ENCODE measurements at places on chromosomes 13 and 19.

- no peak for DNase-seq
Observed at GRCh38 chr13:110638814-110639806, 23.8 kb downstream of the NAXD start.

DNA sequence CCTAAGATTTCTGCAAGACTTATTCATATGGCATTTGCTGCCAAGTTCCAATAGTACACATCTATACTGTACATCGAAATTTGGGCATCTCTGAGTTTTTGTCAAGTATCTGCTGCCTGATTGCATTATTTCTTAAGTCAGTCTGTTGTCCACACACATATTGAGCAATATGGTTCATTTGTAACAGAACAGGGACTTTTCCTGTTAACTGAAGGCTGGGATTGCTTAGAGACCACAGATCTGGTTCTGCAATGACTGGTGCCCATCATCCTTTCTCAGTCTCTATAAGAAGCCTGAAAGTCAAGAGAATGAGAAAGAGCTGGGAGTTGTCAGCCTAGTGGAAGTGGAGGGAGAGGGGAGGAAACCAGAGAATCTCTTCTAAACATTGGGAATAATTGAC, 22.5 kb upstream of the MYCBP2 start:
- DNase-seq: no peak

- DNase-seq: no peak
Observed at GRCh38 chr19:34355201-34355600, 9.8 kb upstream of the GPI start.

DNA sequence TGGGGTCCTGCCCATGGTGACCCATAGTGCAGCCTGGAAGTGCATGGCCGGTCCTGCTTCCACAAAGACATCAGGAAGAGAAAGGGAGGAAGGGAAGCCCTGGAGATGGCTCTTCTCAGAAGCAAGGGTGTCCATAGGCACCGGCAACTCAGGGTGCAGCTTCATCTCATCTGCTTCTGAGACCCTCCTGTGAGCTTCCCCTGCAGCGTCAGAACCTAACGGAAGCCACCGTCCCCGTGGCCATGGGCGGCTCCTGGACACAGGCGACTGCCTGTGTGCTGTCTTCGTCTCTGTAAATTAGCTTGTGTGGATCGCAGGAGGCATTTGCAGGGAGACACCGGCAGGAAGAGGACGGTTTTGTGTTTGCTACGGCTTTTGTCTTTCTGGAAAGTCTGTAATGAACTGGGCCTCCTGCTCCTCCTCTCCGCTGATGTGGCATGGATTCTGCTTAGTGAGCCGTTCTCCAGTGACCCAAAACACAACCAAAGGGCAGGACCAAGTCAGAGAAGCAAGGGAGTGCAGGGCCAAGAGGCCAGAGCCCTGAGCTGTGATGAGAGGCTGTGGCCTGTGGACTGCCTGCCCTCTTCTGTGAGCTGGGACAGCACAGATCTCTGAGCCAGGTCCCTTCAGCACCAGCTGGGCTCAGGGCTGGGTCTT, 2.5 kb downstream of the ATP4B start:
- no peak for DNase-seq

- DNase-seq: no peak
Observed at GRCh38 chr19:48569814-48570213, 17.8 kb downstream of the SULT2B1 start.

DNA sequence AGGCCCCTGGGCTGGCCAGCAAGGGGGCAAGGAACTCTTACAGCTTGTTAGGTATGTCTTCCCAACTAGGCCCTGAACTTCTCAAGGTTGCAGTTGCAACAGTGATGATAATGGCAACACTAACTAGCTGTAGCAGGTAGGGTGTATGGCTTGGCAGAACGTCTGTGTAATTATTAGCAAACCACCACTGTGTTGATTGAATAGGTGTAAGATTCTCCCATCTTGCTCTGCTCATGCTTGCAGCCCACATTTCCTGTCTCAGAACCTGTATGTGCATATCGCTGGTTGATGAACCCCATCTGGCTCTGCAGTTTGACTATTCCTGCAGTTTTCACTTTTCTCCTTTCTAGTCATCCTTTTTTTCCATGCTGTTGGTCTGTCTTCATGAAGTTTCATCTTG, 178.8 kb downstream of the KATNAL1 start:
- no peak for DNase-seq

- no peak for DNase-seq
Observed at GRCh38 chr13:41403983-41404382, 53.4 kb upstream of the RGCC start.

DNA sequence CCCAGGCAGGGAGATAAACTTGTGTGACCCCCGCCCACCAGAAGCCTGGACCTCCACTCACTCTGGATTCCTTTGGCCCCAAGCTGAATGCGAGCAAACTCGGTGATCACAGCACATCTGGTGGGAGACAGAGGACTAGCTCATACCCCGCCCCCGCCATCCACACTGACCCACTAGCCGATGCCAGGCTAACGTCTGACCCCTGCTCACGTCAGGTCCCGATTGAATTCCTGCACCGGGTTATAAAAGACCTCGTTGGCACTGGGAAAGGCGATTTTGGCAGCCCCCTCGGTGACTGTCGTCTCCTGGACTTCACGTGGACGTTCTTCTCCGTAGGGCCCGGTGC, 631 bp downstream of the TRMT1 start:
- DNase-seq: no peak

GRCh38 chr19:27824108-27824507, 1388.8 kb downstream of the UQCRFS1 start:
- no peak for DNase-seq

- peak; percentile 92 for DNase-seq
Observed at GRCh38 chr19:6048793-6049405, 61.4 kb downstream of the RFX2 start.

- DNase-seq: no peak
Observed at GRCh38 chr13:110023729-110024644, 237.6 kb upstream of the IRS2 start.
